ENCODE measurements at places on chromosomes 7 and 10.

- DNase-seq = no peak
These were observed 29.9 kb downstream of the UMAD1 start for GRCh38 chr7:7670490-7670889.

DNA sequence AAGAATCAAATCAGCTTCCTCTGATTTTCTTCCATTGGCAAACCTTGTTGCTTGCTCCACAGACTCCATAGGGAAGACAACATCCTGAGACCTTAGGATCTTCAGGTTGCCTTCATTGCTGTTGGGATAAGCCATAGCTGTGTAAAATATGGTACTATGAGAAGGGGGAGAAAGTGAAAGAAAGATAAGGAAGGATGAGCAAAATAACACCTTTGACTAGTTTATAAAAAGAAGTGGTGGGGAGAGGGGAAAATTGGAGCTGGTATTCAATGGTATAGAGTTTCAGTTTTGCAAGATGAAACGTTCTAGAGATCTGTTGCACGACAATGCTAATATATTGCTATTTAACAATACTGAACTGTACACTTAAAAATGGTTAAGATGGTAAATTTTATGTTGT lies 180.4 kb upstream of the PHYHIPL start:
- DNase-seq = no peak

- DNase-seq = no peak
These were observed 35.5 kb upstream of the C1GALT1 start for GRCh38 chr7:7146837-7147236.

DNA sequence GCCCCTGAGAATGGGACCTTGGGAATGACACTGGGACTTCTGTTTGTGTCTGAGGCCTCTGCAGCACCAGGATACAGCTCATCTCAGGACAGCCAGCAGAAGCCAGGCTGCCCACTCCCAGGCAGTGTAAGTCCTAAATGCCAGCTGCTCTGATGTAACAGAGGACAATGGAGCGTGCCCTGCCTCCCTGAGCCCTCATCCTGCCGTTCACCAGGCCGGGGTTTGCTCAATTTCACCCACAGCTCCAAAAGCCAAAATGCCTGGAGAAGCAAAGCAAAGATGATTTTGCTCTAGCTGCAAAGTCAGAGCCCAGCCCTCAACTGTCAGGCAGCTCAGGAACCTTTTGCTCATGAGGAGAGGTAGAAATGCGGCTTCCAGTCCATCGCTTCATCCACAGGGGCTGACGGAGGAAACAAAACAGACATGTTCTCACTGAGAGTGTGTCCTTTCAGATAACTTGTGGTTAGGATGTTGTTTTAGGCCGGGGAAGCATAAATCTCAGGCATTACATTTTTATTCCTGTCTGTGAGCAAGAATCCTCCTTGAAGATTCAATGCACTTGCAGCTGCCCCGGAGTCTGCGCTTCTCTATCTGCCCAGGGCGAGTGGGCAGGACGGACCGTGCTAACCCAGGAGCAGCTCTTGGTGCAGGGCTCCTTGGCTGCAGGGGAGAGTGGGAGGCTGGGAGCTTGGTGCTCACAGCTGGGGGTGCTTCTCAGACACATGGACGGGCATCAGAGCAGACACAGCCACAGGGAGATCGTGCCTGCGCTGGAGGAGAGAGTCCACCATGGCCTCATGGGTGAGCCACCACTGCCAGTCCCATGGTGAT lies 83.2 kb upstream of the CHST15 start:
- no peak for DNase-seq

DNA sequence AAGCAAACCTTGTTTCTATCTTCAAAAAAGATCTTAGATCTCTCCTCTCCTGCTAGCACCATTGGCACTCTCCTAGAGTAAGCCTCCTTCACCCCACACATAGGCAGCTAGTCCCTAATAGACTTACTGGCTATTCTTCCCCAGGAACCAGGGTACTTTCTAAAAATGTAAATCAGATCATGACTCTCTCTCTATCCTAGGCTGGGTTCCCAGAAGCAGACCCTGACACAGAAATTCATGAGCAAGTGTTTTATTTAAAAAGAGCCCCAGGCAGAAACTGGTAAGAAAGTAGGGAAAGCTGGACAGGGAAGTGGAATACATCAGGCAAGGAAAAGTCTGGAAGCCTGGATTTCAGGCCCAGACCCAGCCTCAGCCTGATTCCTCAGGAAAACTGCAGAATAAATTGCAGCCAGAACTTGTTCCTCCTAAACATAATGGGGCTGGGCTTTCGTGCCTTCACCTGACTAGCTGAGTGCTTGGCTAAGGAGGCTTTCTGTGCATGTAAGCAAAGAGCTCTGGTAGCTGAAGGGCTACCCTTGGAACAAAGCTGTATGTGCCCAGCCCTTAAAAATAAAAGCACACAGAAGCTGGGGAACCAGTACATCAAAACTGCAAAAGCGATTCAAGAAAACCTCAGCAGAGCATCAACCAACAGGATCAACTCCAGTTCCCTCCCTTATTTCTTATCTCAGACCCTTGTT lies 18.8 kb upstream of the SORBS1 start:
- DNase-seq = no peak

DNA sequence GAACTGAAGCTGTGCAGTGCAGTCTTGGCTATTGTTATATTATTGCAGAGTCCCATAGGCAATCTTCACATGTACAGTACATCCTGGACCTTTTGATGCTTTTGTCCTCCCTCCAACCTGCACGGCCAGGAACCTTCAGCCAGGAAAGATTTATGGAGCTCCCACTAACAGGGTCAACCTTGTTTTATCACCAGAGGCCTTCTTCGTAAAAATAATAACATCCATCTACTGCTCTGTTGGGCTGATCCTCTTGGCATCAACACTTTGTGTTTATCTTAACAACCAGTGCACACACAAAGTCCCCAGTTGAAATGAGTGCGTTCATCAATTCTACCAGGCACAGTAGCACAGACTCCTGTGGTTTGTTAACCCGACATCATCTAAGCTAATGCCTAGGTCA lies 72.4 kb downstream of the AGMO start:
- no peak for DNase-seq

- DNase-seq = peak; percentile 88
These were observed 1.5 kb downstream of the ADGRA1 start for GRCh38 chr10:133088956-133089800.

DNA sequence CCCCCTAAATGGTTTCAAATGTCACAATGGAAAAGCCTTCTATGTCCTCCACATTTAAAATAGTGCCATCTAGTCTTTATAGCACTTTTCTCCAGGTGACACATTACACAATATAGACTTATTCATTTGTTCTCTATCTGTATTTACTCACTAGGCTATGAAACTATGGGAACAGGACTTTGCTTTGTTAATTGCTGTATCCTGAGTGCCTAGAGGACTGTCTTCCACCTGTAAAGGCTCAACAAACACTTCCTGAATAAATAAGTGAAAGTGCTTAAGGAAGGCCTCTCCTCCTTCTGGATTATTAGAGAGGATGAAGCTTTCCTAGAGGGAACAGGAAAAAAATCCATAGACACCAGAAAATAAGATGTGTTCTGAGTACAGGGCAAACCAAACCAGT lies 397.6 kb upstream of the LRRN3 start:
- no peak for DNase-seq

DNA sequence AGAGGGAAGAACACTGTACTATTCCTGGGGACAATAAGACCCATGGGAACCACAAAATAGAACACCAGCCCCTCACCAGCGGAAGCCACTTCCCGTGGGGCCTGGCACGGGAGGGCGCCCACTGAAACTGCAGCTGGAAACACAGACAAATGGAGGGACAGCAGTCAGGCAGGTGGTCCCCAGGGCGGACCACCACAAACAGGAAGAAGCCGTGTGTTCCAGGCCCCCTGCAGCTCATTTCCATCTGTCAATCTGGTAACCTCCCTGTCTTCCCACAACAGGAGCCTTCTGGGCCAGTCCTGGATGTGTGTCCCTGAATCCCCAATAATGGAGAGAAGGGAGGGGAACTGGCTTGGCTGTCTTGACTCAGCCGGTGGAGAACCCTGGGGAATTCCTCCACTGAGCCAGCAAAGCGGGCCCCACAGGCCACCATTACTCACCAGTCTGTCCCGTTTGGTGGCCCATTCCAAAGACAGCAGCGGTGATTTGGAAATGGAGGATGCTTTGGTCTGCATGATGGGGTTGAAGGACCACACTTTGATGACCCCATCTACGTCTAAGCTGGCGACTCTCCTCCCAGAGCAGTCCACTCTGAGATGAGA lies 16.7 kb downstream of the WDR91 start:
- DNase-seq = no peak

DNA sequence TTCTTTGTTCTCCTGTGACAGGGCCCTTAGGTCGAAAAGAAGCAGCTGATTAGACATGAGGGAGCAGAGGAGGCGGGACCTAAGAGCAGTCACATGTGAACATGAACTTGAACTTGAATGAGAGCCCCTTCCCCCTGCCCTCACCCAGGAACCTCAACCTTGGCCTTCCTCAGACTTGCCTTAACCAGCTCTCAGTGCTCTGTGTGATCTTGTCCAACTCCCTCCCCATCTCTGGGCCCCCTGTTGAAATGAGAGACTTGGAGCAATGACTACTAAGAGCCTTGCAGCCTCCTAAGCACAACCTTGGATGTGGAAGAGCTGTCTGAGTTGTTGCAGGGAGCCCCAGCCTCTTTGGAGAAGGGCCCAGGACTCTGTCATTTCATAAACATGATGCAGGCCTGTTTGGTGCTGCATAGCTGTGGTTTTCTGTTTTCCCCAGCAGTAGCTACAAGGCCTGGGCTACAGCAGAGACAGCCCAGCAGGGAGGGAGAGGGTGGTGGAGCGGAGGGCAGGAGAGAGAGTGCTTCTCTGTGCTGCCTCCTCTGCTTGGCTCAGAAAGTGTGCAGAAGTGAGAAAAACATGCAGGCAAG lies 123.9 kb upstream of the ZMIZ1 start:
- DNase-seq = no peak

- no peak for DNase-seq
These were observed 165.0 kb downstream of the JMJD1C start for GRCh38 chr10:63300801-63301200.

GRCh38 chr7:138125119-138125518 lies 48.9 kb downstream of the AKR1D1 start:
- DNase-seq = no peak

DNA sequence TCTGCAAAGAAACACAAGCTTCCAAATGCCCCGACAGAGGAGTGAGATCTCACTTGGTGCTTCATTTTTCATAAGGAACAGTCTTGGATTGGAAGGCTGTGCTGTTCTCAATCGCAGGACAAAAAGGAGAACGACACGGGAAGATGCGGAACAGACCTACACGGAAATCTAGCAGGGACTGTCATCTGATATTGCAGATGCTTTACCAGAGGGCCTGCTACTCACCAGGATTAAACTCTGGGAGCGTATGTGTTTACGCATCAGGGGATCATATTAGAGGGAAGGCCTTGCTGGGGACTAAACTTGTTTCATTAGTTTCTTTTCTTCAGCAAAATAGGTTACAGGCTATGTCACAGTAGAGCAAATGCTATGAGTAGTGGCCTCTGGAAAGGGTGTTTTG lies 82.8 kb upstream of the EEPD1 start:
- no peak for DNase-seq

DNA sequence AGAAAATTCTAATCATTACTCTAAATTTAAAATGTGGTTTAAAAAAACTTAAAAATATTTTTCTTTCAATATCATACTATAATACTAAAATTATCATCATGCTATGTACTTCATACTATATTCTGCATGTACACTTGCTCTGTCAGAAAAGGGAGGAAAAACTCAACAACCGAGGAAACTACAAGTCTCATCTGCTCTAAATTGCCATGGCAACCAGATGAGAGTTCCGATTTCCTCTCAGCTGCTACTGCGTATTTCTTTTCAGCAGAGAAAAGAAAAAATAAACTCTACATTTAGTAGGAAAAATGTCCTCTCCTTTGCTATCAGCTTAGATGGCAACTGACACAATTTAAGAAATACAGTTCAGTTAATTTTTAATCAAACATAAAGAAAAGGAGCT lies 178.9 kb downstream of the SRPK2 start:
- no peak for DNase-seq

DNA sequence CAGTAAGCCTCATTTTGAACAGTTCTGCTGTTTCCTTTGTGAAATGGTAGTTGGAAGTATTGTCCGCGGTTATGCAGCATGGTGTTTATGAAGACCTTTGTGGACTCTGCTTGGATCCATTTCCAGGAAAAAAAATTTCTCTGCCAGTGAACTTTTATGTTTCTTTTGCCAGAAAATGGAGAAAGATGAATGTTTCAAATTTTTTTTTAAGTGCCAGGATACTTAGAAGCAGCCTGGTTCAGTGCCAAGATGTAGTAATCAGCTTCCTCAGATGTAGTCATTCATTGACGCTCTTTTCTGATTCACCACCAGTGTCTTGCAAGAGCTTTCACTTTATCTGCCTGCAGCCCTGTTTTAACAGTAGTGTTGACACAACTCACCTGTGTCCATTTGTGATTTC lies 258.2 kb downstream of the SDK1 start:
- no peak for DNase-seq

DNA sequence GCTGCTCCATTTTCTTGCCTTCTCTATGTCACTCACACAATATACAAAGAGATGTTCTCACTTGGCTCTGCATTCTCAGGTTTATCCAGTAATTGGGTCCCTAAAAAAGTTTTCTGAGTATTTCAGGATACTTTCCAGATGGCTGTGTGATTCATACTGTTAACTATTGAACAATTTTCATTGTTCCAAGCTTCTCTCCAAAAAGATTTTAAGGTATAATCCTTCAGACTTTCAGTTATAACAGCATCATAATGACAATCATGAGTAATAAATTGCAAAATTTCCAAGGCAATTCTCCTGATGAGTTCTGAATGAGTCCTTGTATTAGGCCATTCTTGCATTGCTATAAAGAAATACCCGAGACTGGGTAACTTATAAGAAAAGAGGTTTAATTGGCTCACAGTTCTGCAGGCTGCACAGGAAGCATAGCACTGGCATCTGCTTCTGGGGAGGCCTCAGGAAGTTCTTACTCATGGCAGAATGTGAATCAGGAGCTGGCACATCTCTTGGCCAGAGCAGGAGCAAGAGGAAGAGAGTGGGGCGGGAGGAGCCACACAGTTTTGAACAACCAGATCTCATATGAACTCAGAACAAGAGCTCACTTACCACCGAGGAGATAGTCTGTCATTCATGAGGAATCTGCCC lies 148.1 kb downstream of the SLC16A9 start:
- DNase-seq = no peak

DNA sequence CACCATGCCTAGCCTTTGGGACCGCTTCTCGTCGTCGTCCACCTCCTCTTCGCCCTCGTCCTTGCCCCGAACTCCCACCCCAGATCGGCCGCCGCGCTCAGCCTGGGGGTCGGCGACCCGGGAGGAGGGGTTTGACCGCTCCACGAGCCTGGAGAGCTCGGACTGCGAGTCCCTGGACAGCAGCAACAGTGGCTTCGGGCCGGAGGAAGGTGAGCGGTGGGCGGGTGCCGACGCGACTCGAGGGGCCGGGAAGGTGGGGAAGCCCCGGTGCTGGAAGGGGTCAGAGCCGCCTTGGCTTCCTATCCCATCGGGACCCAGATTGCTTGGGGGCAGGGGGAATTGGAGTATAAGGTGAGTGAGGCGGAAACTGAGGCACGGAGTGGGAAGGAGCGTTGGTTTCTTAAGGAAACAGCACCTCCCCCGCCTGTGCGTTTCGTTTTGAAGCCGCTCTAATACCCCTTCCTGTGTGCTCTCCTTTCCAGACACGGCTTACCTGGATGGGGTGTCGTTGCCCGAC lies 547 bp downstream of the DDIT4 start:
- DNase-seq = no peak

- DNase-seq = no peak
These were observed 234.2 kb downstream of the WDR11 start for GRCh38 chr10:121085367-121085766.

GRCh38 chr10:91589015-91589657 lies 43.7 kb downstream of the PPP1R3C start:
- no peak for DNase-seq

All from amygdala (tissue), 56 donors.